Pancreas (tissue), 10 donors: ENCODE measurements at places on chromosomes 5 and 9.

DNA sequence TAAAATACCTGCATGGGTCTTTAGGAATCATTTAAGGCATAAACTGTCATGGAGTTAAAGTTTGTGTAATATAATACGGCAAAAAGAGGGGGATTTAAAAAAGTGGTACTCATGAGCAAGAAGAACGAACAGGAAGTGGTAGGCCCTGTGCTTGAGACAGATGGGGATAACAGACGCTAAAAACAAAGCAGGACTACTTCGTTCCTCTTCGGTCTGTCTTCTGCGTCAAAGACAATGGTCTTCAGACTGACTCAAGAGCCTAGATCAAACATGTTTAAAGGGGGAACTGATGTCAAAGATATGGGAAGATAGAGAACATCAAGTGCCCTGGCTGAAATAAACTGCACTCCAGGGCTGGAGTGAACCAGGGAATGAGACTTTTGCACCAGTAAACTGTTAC, 59.8 kb upstream of the RFX3 start:
- DNase-seq = no peak

DNA sequence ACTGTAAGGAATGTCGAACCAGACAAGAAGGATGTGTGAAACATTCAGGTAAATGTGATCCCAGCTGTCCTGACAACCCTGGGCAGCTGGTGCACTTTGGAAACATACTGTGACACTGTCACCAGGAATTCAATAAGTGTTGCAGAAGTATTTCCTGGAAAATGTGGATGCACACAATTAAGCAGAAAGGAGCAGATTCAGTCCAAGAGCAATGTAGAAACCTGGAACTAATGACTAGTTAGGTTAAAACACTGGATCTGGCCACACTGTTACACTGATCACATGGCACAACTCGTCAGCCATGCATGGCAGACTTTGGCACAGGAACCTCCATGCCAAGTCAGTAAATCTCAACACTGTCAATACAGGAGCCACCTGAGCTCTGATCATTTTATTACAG, 109.0 kb downstream of the FAM174A start:
- DNase-seq = no peak

DNA sequence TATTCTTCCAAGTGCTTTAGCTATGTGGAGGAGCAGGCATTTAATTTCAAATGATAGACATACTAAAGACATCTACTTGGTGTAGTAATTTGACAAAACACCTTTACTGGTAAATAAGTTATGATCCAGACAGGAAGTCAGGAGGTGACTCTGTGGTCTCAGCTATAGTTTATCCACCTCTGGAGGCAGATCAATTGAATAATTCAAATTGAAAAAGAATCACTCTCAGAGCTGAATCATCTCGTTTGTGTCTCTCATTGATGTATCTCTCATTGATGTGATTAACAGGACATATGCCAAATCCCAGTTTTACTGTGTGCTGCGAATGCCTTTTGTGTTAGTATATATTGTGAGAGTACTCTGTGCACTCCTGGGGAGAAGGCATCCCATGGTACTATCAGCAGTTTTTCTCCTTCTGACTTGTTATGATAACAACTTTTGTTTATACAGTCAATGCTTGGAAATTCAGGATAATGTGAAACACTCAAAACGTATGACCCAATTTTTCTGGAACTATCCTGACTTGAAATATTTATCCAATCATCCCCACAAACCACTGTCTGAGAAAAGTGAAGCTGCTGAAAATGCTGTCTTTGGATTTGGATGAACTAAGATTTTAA, 48.5 kb upstream of the DAB2 start:
- DNase-seq = no peak

GRCh38 chr5:126846344-126846743, 69.4 kb downstream of the LMNB1 start:
- no peak for DNase-seq

GRCh38 chr5:73229271-73229670, 56.3 kb downstream of the TMEM174 start:
- DNase-seq = no peak
